Umbilical cord (tissue), 2 donors: ENCODE measurements at places on chromosomes 2 and 18. TPM values are rescaled to one million over a fixed set of nuclear protein-coding genes. Genes with fewer than 3 reads are reported as not detected.

DNA sequence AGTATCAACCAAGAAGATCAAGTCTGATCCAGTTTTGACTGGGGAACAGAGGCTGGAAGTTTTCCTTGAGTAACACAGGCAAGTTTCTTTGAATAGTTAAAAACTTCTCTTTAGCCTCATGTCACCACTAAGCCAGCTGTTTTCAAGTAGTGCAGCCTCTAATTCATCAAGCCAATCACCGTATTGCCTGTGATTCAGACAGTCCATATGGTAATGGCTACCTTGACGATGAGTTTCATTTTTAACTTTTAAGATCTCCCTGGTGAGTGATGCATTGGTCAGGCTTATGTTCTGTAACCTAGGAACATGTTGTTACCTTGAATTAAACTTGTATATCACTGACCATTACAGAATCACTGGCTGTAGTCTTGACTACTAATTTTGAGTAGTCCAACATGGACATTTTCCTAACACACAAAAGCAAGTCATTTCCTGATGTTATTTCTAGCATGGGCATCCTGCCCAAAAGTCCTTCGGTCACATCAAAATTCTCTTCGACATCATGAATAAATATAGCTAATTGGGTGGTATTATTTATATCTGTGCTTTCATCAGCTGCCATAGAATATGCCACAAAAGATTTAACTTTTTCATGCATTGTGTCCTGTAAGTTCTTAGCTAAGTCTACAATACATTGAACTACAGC lies 238.8 kb upstream of the GCFC2 start:
- DNase-seq: no peak

- DNase-seq: peak; percentile 60
Observed at GRCh38 chr2:168758970-168759820, 43.2 kb upstream of the NOSTRIN start.

- DNase-seq: no peak
Observed at GRCh38 chr2:41204315-41204714, 752.4 kb upstream of the SLC8A1 start.

DNA sequence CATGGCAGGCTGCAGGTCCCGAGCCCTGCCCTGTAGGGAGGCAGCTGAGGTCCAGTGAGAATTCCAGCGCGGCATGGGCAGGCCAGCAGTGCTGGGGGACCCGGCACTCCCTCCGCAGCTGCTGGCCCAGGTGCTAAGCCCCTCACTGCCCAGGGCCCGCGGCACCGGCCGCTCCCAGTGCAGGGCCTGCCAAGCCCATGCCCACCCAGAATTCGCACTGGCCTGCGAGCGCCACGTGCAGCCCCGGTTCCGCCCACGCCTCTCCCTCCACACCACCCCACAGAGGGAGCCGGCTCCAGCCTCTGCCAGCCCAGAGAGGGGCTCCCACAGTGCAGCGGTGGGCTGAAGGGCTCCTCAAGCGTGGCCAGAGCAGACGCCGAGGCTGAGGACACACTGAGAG lies 158.5 kb upstream of the ACVR2A start:
- DNase-seq: no peak

- no peak for DNase-seq
Observed at GRCh38 chr18:3294435-3295080, 32.6 kb downstream of the MYL12B start.

DNA sequence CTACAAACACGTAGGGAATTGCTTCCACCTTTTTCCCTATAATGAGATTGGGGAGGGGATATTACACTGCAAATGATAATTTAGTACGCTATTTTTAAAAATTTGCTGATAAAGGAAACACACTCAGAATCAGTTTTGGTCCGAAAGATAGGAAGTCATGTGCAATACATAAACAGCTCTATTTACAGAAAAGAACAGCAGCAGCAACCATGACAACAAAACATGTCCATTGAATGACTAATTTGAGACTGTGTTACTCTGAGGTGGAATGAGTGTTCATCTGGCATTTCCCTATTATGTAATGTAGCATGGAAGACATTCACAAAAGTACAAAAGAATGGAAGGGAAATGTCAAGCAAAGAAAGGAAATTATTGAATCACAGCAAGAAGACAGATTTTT lies 337.2 kb downstream of the NBAS start:
- no peak for DNase-seq

Gene KCNIP3
- 12.5 TPM for total RNA-seq

Gene ELOA2
- total RNA-seq: 1.9 TPM

Gene COL3A1
- 35,960 TPM for total RNA-seq
